Stimulated activated CD4-positive, alpha-beta T cell treated with anti-CD3 and anti-CD28 coated beads, Interleukin-12 subunit alpha, Interleukin-12 subunit beta, amount 100 ng/mL, for 24 hours (primary cell): ENCODE measurements at places on chromosomes 2 and 18.

- no peak for DNase-seq
These were observed 41.0 kb upstream of the SLC30A6 start for GRCh38 chr2:32124660-32125059.

DNA sequence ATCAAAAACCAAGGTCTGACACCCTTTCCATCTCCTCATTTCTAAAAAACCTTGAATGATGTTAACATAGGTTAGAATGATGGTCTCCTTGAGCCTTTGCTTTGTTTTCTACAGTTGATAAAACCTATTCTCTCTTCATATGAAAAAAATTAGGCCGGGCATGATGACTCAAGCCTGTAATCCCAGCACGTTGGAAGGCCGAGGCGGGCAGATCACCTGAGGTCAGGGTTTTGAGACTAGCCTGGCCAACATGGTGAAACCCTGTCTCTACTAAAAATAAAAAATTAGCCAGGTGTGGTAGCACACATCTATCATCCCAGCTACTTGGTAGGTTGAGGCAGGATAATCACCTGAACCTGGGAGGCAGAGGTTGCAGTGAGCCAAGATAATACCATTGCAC, 49.4 kb downstream of the CCDC88A start:
- no peak for DNase-seq

GRCh38 chr18:24219561-24220317, 80.9 kb downstream of the CABYR start:
- DNase-seq, result no peak

GRCh38 chr2:111094691-111095090, 26.0 kb upstream of the BCL2L11 start:
- no peak for DNase-seq

DNA sequence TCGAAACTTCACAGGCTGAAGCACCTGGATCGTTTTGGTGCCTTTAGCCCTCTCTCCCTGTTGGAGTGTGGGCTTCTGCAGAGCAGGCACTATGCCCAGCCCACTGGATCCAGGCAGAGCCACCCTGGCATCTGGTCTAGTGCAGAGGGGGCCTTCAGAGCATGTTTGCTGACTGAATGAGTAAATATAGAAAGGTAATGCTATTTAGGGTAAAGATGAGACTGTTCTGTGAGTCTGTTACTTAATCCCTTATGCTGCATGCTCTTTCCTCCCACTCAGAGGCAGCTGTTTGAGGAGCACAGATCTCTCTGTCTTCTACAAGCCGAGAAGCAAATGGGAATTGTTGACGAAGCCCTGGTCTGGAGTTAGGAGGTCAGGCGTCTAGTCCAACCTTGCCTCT, 130.2 kb downstream of the RGPD3 start:
- no peak for DNase-seq

GRCh38 chr2:55530539-55531081, 11.1 kb downstream of the CFAP36 start:
- DNase-seq, result no peak

- no peak for DNase-seq
These were observed 640.2 kb upstream of the SLC39A10 start for GRCh38 chr2:195016841-195017240.

GRCh38 chr2:129896226-129897100, 83.0 kb upstream of the RAB6C start:
- no peak for DNase-seq

GRCh38 chr2:83782122-83782521, 677.0 kb downstream of the SUCLG1 start:
- no peak for DNase-seq

GRCh38 chr18:8359076-8359475, 250.2 kb upstream of the RAB12 start:
- DNase-seq, result no peak

GRCh38 chr18:3675446-3675845, 225.5 kb downstream of the TGIF1 start:
- no peak for DNase-seq

DNA sequence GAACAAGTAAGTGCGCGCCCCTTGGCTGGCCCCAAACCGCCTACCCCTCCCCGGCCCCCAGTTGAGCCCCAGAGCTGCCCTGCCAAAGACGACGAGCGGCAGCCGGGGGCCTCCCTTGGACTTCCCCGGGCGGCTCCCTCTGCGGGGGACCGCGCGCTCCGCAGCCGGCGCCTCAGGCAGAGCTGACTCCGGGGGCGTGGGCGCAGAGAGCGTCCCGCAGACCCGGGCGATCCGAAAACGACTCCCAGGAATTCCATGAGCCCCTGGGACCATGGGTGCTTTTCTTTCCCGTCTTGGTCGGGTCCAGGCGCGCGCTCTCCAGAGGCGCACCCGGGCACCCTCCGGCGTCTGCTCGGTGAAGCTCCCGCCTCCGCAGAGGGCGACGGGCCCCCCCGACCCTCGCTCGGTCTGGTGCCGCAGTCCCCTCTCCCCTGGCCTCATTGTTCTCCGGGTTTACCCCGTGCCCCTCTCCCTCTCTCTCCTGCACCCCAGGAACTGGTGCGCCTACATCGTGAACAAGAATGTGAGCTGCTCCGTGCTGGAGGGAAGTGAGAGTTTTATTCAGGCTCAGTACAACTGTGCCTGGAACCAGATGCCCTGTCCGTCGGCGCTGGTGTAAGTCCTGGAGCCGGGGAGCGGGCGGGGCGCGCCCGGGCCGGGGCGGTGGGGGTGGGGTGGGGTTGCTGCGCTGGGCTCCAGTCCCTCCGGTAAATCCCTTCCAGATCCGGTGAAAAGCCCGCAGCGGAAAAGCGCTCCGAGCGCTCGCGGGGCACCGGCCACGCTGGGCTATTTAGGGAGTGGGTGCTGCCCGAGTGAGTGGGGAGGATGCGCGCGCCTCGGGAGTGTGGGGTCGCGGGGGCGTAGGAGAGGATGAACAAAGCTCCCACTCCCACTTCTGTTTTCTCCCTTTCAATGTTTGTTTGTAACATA, 776 bp downstream of the EMILIN2 start:
- peak; percentile 29 for DNase-seq

DNA sequence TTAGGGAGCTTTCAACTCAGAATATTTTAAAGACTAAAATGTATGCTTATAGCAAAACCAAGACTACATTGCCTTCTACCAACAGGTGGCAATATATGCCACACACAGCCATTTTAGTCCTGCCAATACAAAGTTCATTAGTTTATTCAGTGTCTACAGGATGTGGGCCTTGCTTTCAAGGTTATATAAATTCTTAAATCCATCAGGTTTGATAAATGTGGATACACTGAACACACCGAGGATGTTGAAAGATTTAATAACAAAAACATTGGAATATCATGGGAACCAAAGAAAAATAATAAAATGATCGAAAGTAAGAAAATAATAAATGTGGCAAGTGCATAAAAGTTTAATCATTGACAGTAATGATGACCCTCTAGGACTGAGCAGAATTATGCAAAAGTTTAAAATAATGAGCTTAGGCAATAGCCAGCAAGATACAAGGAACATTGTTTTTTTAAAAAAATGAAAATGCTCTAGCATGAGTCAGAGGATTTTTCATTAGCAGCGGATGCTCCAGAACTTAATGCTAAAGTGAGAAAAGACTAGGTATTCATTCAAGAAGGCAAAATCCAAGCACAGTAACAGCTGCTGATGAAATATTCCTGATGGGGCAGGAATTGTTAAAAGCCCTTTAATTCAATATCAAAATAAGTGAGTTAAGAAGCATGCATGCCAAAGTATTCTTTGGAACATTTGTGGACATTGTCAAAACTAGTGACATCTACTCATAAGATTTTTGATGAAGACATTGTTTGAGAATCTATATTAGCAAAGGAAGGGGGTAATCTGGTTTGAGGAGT, 14.2 kb downstream of the SCN9A start:
- DNase-seq, result no peak

- no peak for DNase-seq
These were observed 16.9 kb downstream of the HS1BP3 start for GRCh38 chr2:20633794-20634506.

- no peak for DNase-seq
These were observed 32.2 kb upstream of the SPOPL start for GRCh38 chr2:138469411-138469810.

DNA sequence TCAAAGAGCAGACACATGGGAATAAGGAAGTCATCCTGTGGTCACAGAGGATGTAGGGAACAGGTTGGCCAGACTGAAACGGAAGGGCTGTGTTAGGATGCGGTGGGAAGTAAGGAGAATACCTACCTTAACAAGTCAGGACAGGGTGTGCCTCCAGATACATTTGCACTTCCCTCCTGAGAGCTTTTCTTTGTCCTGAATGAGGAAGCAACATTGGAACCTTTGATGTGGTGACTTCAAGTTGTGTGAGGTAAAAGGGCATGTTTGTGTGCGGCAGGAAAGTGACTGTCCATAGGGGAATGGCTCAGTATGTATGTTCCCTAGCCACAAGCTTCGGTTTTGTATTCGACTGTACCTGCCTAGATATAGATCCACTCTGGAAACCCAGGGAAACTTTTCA, 24.9 kb upstream of the LRRTM1 start:
- DNase-seq, result no peak

GRCh38 chr2:19478409-19478808, 120.0 kb upstream of the OSR1 start:
- no peak for DNase-seq

- no peak for DNase-seq
These were observed 443.5 kb downstream of the XIRP2 start for GRCh38 chr2:167331636-167332232.

GRCh38 chr2:61762292-61762691, 91.6 kb downstream of the FAM161A start:
- no peak for DNase-seq

DNA sequence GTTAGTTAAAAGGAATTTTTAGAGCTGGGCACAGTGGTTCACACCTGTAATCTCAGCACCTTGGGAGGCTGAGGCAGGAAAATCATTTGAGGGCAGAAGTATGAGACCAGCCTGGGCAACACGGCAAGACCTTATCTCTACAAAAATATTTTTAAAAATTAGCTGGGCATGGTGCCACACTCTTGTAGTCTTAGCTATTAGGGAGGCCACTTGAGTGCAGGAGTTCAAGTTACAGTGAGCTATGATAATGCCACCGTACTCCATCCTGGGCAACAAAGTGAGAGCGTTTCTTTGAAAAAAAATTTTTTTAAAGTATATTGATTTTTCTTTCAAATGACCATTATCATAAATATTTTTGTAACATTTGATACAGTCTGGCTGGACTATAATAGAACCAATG, 93.6 kb upstream of the FAM117B start:
- no peak for DNase-seq

DNA sequence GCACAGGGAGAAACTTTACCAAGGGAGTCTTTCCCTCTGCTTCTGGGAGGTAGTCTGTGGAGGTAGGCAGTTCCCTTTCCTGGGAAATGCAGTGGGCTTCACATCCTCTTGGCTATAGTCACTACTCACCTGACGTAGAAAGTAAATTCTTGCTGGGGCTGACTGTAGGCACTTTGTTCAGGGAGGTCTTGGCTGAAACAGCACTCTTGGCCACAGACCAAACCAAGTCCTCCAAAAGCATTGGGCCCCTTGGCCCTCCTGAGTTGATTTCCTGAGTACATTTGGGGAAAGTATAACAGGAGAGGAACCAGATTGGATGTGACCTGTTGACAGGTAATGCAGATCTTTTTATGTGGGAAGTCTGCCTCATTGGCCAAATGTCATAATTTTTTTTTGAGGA, 108.9 kb downstream of the MGAT5 start:
- DNase-seq, result no peak

- no peak for DNase-seq
These were observed 45.4 kb upstream of the TAF1B start for GRCh38 chr2:9797681-9798556.

DNA sequence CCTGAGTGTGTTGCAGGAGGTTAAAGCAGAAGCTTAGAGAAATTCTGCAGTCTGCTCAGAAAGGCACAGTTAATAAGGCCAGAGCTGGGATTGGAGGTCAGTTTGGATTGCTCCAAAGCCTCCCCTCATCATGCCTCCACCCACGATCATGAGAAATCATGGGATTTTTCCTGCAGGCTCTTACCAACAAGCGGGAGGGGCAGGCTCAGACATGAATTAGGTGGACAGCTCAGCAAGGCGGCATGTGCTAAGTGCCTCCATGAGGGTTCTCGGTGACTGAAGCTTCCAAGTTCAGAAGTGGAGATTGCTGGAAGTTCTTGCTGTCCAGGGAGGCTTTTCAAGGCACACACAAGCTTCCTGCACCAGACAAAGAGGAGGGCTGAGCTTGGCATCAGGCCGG, 163.8 kb downstream of the SETBP1 start:
- no peak for DNase-seq

- no peak for DNase-seq
These were observed 24.0 kb downstream of the IL1B start for GRCh38 chr2:112812318-112813267.

DNA sequence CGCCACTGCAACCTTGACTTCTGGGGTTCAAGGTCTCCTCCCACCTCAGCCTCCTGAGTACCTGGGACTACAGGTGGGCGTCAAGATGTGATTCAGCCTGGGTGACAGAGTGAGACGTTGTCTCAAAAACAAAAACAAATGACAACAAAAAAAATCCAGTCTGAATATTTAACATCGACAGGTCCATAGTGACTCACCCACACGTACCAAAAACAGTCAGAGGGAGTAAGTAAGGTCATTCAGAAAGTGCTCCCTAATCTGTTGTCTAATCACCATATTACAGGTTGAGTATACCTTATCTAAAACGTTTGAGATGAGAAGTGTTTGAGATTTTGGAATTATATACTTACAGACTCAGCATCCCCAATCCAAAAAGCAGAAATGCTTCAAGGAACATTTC, 24.4 kb downstream of the SAP130 start:
- no peak for DNase-seq

DNA sequence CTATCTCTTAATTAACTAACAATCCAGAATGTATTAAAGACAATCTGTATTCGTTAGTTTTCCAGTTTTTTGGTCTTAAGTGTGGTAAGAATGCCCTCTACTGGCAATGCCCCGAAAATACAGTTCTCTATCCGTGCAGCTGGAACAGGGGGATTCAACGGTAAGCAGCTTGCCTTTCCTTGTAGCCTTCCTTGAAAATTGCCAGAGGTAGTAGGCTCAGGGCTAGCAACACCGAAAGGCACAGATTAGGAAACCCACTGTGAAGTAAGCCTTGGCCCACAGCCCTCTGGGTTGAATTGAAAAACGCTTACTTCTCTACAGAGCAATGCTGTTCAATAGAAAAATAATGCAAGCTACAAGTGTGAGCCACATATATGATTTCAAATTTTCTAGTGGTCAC, 17.1 kb upstream of the VPS4B start:
- DNase-seq, result peak; percentile 11

GRCh38 chr2:36425608-36426355, 70.2 kb downstream of the CRIM1 start:
- DNase-seq, result no peak

DNA sequence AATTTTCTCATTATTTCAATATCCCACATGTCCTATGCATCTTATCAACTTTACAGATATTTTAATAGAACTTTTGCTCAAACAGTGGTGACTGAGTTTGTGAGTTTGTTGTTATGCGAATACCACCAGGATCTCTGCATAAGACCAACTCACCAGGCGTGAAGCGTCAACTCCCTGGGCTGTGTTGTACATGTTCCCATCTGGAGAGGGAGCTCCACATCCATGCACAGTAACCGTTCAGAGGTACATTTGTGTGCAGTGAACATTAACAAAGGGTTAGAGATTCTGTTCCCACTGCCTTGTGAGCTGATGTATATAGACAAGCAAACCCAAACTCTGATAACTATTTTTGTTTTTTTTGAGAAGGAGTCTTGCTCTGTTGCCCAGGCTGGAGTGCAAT, 188.7 kb downstream of the MYT1L start:
- no peak for DNase-seq
